ENCODE measurements at places on chromosomes 2 and 18.

- no peak for DNase-seq
Measured at GRCh38 chr2:128599700-128600099, 281.0 kb upstream of the HS6ST1 start.

GRCh38 chr18:29174891-29175290, 998.0 kb upstream of the CDH2 start:
- DNase-seq: no peak

GRCh38 chr2:109218792-109219126, 89.8 kb downstream of the SH3RF3 start:
- DNase-seq: no peak

DNA sequence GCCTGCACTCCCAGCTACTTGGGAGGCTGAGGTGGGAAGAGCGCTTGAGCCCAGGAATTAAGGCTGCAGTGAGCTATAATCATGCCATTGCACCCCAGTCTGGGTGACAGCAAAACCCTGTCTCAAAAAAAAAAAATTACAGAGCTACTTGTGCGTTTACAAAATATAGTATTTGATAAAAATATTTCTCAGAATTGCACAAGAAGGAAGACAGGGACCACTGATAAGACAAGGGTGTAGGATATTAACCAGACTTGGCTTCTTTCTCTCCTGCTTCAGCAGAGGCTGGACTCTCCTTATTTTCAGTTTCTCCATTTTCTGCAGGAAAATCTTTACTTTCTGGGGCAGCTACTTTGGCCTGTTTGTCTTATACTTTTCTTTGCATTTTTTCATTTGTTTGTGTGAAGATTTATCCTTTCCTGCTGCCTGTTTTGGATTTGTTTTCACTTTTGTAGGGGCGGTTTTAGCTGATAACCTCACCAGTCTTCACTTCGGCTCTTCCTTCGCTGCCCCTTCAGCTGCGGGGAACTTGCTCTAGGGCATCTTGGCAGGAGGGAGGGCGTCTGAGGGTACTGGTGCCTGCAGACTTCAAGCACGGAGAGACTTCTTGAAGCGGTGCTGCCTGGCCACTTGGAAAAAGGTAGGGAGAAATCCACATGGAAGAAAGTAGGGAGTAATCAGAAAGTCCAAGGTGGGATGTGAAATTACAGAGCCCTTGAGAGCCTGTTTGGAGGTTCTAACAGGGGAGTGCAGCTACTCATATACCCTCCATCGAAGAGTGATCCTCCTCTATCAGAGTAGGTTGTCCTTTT, 14.9 kb upstream of the ZDBF2 start:
- DNase-seq: no peak

Data from NCI-H345 (cell line).